Skin of body (tissue), 3 donors: ENCODE measurements at places on chromosomes 7 and 10. TPM values are rescaled to one million over a fixed set of nuclear protein-coding genes. Genes with fewer than 3 reads are reported as not detected.

CCDC3 gene
- 36.3 TPM for total RNA-seq

UPK3B gene
- 1.7 TPM for total RNA-seq

C7orf25 gene
- total RNA-seq: 2.9 TPM

COL17A1 gene
- total RNA-seq: 128 TPM

CCDC172 gene
- not detected for total RNA-seq

KCNMA1 gene
- total RNA-seq: 11.7 TPM
